Activated T-cell treated with anti-CD3 and anti-CD28 coated beads, Interleukin-2, amount 50 U/mL, for 72 hours (primary cell): ENCODE measurements at places on chromosomes 2 and 18.

DNA sequence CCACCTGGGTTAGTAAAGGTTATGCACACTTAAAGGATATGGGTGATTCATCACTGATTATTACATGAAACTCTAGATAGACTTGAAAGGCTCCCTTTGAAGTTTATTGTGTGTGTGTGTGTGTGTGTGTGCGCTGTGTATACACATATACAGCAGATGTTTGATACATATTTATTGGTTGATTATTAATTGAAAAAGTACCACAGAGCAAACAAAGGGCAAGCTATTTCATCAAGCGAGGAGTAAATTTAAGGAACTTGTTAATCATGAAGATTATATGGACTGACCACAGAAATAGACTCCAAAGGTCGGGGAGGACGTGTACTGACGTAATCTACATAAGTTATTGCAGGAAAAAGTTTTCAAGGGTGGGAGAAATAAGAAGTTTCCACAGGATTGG is 617.4 kb upstream of the POU3F3 start:
- DNase-seq, result no peak

- DNase-seq, result no peak
These were observed 94.9 kb upstream of the RNU4ATAC start for GRCh38 chr2:121435790-121436189.

DNA sequence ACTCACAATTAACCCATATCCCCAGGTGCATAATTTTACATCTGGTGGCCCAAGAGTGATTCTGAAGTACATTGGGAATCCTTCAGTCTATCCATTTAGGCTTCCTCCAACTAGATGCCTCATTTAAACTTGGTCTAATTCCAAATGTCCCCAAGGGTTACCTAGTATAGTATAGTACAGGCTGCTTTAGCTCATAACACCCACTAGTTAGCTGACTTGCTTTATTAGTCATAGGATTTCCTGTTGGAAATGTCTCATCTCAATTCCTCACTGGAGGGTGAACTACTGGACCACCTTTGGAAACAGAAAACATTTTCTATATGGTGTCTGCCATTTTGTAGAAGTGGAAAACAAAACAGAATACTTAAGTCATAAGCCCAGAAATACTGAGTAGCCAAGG is 202.5 kb upstream of the SESTD1 start:
- DNase-seq, result no peak

GRCh38 chr2:216516730-216517350 is 18.2 kb downstream of the RPL37A start:
- DNase-seq, result no peak

GRCh38 chr2:38462121-38462661 is 85.1 kb upstream of the ATL2 start:
- DNase-seq, result peak; percentile 56

GRCh38 chr2:73588177-73588576 is 54.0 kb downstream of the NAT8 start:
- DNase-seq, result no peak

DNA sequence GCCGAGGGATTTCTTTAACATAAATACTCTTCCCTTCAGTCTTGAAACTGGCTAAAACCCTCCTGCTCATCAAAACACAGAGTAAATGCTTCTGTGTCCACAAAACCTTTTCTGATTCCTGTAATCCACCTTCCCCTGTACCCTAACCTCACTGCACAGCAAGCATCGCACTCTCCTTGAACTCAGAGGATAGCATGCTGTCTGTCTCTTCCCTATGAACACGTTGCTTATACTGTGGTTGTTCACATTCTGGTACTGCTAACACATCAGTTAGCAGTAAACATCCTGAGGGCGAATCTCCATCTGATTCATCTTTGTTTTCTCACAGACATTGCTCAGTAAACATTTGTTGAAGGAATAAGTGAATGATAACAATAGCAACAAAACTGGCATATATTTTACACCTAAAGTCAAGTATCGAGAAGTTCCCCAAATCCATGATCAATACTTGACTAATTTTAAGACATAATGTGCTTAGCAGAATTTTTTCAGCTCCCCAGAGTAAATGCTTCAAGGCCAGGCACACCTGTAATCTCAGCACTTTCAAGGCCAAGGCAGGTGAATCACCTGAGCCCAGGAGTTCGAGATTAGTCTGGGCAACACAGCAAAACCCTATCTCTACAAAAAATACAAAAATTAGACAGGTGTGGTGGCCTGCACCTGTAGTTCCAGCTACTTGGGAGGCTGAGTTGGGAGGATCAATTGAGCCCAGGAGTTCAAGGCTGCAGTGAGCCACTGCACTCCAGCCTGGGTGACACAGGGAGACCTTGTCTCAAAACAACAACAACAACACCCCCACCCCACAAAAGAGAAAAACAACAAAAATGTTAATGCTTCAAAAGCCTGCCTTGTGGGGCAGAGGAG is 45.6 kb upstream of the LPIN2 start:
- DNase-seq, result peak; percentile 25

DNA sequence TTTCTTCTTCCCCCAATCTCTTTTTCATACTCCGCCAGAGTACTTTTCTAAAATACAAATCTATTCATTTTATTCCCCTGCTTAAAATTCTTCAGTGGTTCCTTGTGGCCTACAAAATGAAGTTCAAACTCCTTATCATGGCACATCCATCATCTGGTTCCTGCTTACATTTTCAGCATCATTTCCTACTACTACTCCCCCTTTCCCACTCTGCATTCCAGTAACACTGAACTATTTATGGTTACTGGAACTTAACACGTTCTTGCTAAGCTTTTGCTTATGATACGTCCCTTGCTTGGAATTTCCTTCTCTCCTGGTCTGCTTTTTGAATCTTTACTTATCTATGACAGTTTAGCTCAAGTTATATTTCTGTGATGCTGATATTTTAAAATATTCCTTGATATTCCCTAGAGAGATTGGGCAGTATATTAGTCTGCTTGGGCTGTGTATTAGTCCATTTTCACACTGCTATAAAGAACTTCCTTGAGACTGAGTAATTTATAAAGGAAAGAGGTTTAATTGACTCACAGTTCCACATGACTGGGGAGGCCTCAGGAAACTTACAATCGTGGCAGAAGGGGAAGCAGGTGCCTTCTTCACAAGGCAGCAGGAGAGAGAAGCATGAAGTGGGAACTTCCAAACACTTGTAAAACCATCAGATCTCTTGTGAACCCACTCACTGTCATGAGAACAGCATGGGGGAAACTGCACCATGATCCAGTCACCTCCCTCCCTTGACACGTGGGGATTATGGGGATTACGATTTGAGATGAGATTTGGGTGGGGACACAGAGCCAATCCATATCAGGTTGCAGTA is 53.2 kb downstream of the BMPR2 start:
- no peak for DNase-seq

DNA sequence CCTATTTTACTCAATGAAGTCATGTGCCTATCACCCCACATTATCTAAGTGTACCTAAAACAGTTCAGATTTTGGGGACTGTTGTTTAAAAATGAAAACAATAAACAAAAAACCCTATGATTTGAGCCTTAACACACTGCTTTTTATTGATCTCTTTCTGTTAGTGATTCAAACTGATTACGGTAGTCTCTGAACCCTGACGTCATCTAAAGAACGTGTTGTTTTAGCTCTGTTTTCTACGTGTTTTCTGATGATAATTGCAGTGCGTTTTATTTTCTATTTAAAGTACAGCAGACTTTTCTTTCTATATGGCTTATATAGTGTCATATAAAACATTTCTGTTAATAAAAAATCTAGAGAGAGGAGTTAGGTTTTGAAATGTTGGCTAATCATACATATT is 93.9 kb upstream of the FAM237A start:
- DNase-seq, result no peak

- no peak for DNase-seq
These were observed 175.9 kb downstream of the NBAS start for GRCh38 chr2:15385184-15385583.

DNA sequence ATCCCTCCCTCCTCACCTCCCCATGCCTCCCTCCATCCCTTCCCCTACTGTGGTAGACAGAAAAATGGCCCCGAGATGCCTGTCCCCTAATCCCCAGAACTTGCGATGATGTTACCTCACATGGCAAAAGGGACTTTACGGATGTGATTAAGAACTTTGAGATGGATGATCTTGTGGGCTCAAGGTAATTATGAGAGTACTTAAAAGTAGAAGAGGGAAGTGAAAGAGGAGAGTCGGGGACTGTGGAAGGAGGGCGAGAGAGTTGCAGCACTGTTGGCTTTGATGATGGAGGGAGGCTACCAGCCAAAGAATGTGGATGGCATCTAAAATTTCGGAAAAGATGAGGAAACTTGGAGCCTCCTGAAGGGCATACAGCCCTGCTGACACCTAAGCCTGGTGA is 66.5 kb downstream of the AGAP1 start:
- no peak for DNase-seq

- no peak for DNase-seq
These were observed 213.3 kb downstream of the SH3RF3 start for GRCh38 chr2:109342256-109342850.

DNA sequence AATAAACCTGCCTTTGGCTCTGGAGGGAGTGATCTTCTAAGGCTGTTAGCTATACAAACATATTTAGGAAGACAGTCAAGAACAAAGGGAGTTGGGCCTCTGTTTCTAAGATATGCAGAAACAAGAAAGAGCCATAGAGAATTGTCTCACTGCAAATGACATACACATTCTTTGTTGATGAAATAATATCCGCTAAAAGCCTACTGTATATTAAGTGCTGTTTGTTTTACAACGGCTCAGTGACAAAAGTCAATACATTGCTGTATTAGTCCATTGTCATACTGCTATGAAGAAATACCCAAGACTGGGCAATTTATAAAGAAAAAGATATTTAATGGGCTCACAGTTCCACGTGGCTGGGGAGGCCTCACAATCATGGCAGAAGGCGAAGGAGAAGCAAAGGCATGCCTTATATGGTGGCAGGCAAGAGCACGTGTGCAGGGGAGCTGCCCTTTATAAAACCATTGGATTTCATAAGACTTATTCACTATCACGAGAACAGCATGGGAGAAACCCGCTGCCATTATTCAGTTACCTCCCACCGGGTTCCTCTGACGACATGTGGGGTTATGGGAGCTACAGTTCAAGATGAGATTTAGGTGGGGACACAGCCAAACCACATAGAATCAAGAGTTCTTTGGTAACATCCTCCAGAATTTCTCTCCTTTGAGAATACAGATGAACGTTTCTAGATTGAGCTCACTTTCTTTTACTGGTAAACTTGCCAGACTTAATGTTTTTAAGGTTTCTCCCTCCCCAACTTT is 157.8 kb downstream of the PIK3C3 start:
- DNase-seq, result no peak

DNA sequence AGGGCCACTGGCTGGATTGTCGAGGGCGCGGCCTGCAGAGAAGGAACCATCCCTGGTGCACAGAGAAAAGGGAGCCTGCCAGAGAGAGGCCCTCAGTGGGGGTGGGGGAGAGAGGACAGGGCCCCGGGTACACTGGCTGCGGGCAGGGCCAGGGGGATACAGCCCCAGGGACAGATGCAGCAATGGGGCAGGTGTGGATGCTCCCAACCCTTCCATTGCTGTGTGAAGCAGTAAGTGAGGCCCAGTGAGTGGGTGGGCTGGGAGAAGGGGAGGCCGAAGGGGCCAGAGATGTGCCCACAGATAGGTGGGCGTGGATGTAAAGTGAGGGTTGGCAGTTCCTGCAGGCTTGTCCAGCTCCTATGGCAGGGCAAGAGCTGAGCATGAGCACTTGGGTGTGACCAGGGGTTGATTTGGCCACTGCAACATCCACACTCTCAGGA is 7.4 kb downstream of the AGXT start:
- DNase-seq, result no peak

GRCh38 chr2:43848214-43848613 is 9.4 kb downstream of the ABCG8 start:
- DNase-seq, result no peak

DNA sequence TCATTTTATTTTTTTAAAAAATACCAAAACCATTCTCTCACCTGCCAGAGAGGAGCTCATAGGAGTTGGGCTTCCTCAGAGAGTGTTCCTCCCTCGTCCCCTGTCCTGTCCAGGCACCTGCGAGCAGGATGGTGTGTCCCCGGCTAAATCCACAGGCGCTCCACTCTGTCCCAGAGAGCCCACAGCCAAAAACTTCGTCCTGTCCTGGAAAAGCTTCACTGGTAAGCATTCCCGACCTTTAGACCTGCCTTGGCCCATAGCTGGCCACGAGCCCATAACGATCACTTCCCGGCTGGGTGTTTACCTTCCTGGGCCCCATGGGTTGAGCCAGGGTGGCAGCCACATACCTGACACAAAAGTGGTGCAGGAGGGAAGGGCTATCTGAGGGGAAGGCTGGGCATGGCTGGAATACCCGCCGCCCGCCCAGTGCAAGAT is at the start of gene NGEF:
NGEF (minus strand) TSS at position 230 of the 435 bp plus-strand sequence. CDS start 38,366 bp downstream, outside the sequence.
- DNase-seq, result no peak

- no peak for DNase-seq
These were observed 610.5 kb upstream of the LRRTM4 start for GRCh38 chr2:78132391-78133370.

GRCh38 chr2:119407430-119408220 is 24.0 kb upstream of the TMEM37 start:
- DNase-seq, result peak; percentile 24

DNA sequence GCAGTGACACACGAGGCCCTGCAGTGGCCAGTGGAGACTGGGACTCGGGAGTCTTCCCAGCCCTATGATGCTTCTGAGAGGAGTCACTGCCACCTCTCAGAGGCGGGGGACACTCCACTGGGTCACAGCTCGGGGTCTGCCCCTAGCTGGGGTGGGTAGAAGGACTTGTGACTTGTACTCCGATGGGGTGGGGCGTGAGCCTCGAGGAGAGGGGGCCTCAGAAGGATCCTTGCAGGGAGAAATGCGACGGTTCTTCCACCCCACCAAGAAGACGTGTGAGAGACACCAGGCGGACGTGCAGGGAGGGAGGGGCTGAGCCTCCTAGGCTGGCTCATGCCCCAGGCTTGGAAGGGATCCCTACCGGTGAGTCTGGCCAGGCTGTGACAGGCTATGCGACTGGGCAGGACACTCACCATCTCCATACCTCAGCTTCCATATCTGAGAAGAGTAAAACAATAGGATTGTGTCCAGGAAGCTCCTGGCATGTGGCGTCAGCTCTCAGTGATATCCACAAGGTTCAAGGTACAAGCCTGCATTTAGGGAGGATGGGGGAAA is 11.1 kb upstream of the OTOS start:
- DNase-seq, result no peak

- DNase-seq, result no peak
These were observed 200.2 kb downstream of the OSR1 start for GRCh38 chr2:19158211-19158610.

DNA sequence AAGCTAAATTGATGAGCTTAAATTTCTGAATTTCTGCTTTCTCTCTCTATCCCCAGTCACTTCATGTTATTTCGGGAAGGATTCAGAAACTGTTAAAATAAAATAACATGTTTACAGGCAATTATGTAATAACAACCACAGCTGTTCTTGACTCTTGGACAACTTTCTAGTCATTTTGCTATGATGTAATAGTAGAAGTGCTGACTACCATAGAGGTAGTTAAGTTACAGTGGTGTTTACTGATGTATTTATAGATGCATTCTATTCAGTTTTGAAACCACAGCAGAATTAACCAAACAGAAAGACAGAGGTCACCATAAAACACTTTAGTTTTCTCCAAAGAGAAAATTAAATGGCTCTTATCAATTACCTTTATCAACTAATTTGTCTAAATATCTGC is 1292.0 kb upstream of the CHAC2 start:
- no peak for DNase-seq
